ENCODE measurements at places on chromosomes 1 and 21. TPM values are rescaled to one million over a fixed set of nuclear protein-coding genes. Genes with fewer than 3 reads are reported as not detected.

PTPN14 gene
- total RNA-seq: 56.1 TPM

HEYL gene
- total RNA-seq: not detected

LMOD1 gene
- 36.3 TPM for total RNA-seq

IL20 gene
- total RNA-seq: not detected

KAZN gene
- 5.0 TPM for total RNA-seq

DCST1 gene
- not detected for total RNA-seq

DNA sequence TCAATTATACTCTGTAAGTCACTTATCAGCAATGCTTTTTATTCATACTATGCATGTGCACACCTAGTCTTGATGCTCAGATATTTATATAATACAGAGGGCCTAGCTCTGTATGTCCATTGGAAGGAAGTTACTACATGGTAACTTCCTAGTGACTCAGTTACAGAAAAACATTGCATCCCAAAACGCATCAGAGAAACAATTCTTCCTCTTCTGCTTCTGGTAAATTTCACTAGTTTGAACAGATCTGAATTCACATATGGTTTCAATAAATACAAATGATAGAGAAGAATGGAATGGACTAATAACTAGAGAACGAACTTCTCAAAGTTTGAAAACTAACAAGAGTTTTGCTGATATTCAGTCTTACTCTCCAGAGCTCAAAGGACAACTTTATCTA lies 811.3 kb upstream of the ADGRL2 start:
- no peak for DNase-seq

DNA sequence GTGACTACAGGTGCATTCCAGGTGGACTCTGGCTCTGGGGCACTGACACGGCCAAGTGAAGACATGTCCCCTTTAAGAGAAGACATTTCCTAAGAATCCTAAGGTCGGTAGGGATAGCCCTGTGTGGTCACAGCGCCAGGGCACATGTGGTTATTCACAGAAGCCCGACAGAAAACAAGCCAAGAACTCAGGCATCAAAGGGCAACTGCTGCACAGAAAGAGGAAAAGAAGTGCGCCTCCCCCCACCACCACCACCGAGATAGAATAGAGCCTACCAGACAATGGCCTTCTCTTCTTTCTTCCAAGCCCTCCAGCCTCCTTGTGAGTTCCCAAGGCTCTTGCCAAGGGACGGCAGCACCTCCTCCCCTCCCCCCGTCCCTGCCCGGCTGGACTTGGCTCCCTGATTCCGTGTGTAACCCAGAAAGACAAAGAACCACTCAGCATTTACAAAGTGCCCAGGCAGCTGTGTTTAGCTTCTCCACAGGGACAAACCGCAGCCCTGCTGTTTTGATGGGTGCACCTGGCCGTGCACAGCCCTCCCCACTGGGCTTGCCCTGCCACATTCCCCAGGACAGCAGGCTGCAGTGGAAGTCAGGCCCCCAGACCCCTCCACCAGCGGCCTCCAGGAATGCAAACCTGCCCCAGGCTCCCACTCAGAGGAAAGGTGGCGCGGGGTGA lies 30.2 kb downstream of the TMPRSS2 start:
- DNase-seq: peak; percentile 22

- DNase-seq: no peak
Measured at GRCh38 chr1:67009792-67010191, 44.2 kb downstream of the SLC35D1 start.

GRCh38 chr21:43859747-43860214 lies 5.2 kb upstream of the AGPAT3 start:
- DNase-seq: no peak

GRCh38 chr1:58003988-58004387 lies 542.5 kb downstream of the OMA1 start:
- no peak for DNase-seq

GRCh38 chr1:151898519-151898991 lies 10.8 kb downstream of the THEM4 start:
- DNase-seq: no peak

- peak; percentile 49 for DNase-seq
Measured at GRCh38 chr1:22676916-22677583, 24.0 kb downstream of the C1QB start.

GRCh38 chr1:70893381-70893780 lies 154.2 kb downstream of the PTGER3 start:
- DNase-seq: no peak

- no peak for DNase-seq
Measured at GRCh38 chr1:158978730-158979129, 31.0 kb upstream of the IFI16 start.

DNA sequence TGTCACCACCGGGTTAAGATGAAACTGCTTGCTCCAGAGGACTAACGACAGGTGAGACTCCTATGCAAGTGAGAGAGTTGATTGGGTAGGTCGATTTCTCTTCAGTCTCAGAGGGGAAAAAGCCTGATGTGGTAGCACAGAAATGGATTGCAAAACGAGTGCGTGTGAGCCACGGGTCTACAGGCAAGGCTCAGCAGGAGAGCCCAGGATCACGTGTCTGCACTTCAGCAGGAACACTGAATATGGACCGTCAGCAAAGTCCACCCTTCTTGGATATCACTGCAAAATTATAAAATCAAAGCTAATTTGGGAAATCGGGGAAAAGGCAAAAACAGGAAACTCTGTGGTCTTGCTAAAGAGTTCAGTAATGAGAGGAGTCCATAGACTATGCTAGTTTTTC lies 107.7 kb upstream of the ZNF648 start:
- no peak for DNase-seq

GRCh38 chr1:113211467-113211866 lies 138.5 kb downstream of the LRIG2 start:
- no peak for DNase-seq

DNA sequence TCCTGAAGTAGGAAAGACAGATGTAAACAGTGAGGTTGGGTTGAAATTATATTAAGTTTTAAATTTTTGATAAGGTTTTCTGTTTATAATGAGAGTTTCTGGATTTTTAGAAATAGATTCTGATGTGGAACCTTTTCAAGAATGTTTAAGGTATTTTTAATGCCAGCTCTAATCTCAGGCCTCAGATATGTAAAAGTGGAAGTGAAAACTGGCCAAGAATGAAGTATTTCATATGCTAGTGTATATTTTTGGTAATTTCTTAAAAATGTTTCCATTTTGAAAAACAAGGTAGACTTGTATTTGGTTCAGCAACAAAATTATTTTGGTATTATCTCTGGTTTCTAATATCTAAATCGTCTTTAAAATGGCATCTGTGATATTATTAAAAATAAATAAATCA lies 14.4 kb downstream of the IFNAR1 start:
- DNase-seq: no peak

- peak; percentile 87 for DNase-seq
Measured at GRCh38 chr1:179175011-179175841, 54.3 kb downstream of the ABL2 start.

- peak; percentile 46 for DNase-seq
Measured at GRCh38 chr1:24673341-24673740, 30.2 kb downstream of the SRRM1 start.

- DNase-seq: no peak
Measured at GRCh38 chr1:67626861-67627235, 58.2 kb upstream of the GADD45A start.

- DNase-seq: no peak
Measured at GRCh38 chr1:168167806-168168205, 11.0 kb upstream of the TIPRL start.

DNA sequence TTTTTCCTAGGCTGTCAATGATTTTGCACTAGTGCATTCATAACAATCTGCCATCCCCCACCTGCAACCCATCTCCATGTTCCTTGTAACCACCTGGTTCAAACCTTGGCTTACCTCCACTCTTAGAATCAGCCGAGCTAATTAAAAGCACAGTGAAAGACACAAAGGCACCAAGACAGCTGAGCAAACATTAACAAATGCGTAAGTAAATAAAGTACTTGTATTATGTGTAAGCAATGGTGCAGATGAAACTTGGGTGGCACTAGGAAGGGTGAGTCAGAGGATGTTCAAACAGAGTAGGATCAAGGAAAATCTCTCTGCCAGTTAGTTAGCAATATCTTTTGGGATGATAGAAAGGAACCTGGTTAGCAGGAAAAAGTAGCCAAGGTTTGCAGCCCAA lies 5.1 kb upstream of the FOXJ3 start:
- DNase-seq: peak; percentile 18
